ENCODE measurements at places on chromosomes 16 and 17.

GRCh38 chr17:64657610-64658125 lies 4.4 kb downstream of the SMURF2 start:
- DNase-seq: no peak

DNA sequence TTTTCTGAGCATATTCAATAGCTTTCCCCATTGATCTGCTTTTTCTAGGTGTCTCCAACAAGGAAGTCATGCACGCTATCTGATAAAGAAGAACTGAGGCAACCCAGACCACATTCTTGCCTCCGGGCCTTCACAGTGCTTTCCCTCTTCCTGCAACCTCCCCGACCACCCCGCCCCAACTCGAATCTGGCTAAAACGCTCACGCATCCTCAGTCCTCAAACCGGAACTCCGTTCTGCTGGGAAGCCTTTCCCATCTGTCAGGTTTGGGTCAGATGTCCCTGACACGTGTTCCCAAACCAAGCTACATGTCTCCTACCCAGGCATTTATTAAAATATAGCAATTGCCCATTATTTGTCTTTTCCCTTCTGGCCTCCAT lies 112.7 kb downstream of the VPS53 start:
- DNase-seq: no peak

GRCh38 chr16:49399594-49400364 lies 26.2 kb downstream of the C16orf78 start:
- no peak for DNase-seq

DNA sequence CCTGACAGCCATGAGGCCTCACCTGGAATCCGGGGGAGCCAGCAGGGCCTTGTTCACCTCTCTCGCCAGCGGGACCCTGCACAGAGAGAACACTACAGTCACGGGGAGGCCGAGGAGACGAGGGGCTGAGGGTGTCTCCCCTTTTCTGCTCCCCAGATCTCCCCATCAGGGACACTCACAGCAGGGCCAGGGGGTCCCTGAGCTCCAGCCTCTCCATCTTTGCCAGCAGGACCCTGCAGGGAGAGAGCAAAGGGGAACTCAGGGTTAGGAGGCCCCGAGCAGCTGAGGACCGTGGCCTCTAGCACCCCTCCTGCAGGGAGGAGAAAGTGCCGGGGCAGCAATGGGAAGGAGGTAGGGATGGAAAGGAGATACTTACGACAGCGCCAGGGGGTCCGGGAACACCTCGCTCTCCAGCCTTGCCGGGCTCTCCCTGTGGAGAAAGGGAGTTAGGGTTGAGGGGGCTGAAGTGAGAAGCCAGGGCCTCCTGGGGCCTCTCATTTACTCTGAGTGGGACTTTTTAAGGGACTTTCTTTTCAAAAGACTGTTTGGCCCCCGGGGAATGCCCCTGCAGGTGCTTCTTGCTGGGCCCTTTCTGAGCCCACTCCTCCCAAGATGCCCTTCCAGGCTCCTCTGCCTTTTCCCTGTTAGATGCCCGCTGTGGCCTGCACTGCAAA lies 8.7 kb downstream of the COL1A1 start:
- DNase-seq: no peak

DNA sequence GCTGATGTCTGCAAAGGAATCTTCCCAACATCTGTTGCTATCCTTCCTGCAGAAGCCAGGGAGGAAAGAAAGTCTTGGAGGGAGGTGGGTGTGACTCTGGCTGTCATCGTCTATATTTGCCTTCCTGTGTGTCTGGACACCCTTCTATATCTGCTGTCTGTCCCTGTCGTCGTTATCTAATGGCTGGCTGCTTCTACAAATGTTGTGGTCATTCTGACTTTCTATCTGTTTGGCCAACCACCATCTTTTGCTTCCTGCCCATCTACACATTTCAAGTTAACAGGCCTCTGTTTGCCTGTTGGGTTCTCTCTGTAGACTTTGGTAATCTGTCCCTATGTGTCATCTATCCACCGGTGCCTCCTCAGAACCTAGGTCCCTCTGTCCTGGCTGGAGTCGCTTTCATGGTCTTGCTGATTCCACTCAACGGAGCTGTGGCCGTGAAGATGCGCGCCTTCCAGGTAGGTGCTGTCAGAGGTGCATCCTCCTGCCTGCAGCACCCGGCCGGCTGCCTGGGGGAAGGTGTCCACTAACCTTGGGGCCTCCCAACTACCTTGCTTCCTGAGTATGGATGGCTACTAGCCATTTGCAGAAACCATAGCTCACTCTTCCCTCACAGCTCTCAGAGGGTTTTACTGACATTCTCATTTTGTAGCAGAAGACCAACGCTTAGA lies 30.2 kb downstream of the ABCC3 start:
- no peak for DNase-seq

DNA sequence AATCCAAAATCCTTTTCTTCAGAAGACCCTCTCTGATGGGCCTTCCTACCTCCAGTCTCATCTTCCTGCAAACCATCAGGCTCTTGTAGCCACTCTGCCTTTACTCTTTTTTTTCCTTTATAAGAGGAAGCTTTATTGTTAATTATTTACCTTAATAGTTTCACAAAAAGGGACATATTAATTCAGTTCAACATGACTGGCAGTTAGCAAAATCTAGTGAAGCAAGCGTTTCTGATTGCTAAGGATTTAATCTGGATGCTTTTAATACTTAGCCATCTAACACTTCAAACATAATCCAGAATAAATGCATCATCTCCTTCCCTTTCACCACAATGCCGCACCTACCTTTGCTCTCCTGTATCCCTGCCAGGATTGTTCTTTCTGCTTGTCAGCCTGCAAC lies 62.0 kb downstream of the SPACA3 start:
- no peak for DNase-seq

DNA sequence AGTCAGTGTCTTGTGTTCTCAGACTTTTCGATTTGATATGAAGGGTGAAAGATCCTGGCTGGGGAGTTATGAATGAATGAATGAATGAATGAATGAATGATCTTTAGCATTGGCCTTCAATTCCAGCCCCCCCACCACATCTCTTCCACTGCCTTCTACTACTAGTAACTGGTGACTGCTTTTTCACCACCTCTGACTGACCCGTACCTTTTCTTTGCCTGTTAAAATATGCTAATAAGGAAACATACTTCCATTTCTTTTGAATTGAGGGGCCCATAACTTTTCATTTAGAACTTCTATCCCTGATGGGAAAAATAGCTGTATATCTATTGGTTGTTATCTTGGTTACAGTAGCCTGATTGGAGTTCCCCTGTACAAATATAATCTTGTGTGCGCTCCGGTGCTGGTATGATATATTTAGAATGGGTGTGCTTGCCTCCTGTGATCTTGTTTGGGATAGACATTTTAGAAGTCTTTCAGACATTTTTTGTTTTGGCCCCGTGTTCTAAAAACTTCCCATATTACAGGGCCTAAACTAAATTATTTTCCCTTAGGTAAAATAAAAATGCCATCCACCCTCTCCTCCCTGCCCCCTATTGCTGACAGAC lies 3.4 kb downstream of the LYRM1 start:
- no peak for DNase-seq

GRCh38 chr17:35265566-35266141 lies 22.8 kb downstream of the SLFN5 start:
- no peak for DNase-seq

DNA sequence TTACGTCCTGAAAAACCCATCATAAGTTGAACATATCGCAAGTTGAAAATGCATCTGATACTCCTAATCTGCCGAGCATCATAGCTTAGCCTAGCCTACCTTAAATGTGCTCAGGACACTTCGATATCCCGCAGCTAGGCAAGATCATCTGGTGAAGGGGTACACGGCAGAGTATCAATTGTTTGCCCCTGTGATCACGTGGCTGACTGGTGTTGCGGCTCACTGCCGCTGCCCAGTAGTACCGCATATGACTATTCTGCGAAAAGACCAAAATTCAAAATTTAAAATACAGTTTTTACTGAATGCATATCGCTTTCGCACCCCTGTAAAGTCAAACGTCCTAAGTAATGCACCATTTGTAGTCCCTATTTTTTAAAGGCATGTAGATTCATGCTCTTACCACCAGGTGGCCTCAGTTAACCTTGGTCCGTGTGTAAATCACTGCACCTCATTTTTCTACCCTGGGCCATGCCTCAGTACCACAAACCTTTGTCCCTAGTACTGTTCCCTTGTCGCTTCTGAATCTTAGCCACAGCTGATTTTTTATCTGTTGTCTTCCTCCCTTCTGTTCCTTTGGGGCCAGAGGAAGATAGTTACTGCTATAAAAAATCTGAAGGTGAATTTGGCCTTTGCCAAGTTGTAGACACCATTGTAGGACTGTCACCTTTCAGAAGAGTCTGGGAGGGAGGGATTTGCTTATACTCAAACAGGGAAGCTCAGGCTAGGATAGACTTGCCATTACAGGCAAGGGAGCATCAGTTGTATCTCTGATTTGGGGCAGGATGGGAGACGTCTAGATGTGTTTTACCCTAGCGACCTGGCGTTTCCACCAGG lies 34.4 kb downstream of the WWP2 start:
- peak; percentile 32 for DNase-seq

- DNase-seq: no peak
These were observed 1.7 kb upstream of the ALOX12 start for GRCh38 chr17:6994118-6994598.

GRCh38 chr16:84763629-84764028 lies 56.2 kb upstream of the CRISPLD2 start:
- DNase-seq: no peak

- DNase-seq: no peak
These were observed 31.7 kb downstream of the ADCY7 start for GRCh38 chr16:50298075-50298460.

DNA sequence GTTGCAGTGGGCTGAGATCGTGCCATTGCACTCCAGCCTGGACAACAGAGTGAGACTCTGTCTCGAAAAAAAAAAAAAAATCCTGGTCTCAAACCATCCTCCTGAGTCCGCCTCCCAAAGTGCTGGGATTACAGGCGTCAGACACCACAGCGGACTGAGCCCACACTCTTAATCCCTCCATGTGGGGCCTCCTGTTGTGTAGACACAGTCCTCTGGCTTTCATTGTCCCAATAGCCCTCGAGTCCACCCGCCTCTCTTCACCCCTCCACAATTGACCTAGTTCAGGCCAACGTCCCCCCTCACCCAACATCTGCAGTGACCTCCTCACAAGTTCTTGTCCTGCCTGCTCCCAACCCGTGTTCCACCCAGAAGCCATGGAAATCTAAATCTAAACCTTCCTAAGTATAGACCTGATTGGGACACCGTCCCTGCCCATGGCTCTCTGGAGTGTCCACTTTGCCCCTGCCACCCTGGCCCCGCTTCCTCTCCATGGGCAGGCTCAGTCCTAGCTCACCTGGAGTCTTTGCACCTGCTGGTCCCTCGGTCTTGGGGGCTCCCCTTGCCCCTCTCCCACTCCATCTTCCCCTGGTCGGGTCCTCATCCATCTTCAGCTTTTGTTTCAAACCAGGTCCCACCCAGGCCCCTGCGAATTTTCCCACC lies 46.7 kb downstream of the HAPSTR1 start:
- DNase-seq: no peak

GRCh38 chr17:72656130-72656763 lies 436.2 kb downstream of the SLC39A11 start:
- no peak for DNase-seq

GRCh38 chr17:78525511-78526160 lies 51.6 kb downstream of the DNAH17 start:
- no peak for DNase-seq

- DNase-seq: no peak
These were observed 1.3 kb upstream of the CCL15 start for GRCh38 chr17:36002631-36003030.

DNA sequence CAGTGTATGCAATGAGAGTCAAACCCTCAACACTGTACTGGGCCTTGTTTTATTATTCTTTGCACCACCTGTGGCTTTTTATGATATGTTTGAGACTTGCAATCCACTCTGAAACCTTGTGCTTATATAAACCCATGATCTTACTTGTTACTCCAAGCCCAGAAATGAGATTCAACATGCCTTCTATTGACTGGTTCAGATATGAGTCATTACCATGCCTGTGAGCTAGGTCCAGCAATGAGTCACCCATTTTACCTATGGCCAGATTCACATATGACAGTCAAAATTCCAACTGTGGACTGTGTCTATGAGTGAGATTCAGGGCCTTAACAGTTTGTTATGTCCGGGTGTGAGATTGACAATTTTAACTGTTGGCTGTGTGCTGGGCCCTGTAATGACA lies 1846.1 kb downstream of the TP53TG3F start:
- no peak for DNase-seq

GRCh38 chr16:17503331-17503730 lies 32.6 kb upstream of the XYLT1 start:
- DNase-seq: no peak

DNA sequence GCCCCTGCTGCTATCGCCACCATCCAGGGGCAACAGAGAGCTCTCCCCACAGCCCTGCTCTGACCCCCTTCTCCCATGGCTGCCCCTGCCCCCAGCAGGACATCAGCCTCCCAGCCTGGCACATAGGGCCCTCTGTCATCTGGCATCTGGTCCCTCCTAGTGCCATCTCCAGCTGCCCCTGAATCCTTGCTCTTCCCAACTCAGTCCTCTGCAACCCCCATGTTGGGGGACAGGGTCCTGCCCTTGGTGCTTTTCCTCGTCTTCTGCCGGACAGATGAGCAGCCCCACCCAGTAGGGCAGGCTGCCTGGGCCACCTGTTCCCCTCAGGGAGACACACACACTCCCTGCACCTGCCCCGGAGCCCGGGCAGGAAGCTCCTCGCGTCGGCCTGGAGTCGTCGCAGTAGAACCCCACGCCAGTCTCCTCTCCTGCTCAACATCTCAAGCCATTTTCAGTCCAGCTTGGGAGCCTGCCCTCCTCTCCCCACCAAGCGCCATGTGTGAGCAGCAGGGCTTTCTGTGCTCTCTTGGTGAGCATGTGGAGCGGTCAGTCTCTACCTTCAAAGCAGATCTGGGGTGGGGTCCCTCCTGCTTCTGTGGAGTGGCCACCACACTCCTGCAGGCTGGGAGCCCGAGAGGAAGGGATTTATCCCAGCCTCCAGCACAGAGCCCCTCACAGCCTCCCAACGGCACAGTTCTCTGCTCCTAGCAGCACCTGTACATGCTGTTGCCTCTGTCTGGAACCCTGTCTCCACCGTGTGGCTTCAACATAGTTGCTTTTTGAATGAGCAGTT lies 28.2 kb downstream of the TNFRSF13B start:
- DNase-seq: no peak

DNA sequence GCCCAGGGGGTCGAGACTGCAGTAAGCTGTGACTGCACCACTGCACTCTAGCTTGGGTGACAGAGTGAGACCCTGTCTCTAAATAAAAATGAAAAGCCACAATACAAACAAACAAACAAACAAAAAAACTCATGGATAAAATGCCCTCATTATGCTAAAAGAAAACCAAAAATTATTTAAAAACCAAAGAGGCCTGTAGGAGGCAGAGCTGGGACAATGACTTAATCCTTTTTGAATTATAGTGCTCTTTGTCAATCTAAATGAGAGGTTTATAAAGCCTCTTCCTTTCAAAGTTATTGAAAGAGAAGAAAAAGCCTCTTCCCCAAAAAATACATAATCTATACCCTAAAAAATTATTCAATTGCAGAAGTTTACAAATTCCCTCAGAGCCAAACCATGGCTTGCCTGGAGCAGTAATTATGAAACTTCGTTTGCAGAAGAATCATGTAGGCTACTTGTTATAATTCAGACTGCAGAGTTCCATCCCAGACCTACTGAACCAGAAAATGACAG lies 18.5 kb downstream of the CRLF3 start:
- no peak for DNase-seq
